Common myeloid progenitor, CD34-positive (primary cell): ENCODE measurements at places on chromosomes 6 and 20.

GRCh38 chr6:160831739-160832138, 129.7 kb downstream of the PLG start:
- no peak for DNase-seq

GRCh38 chr6:168658059-168658458, 217.1 kb downstream of the SMOC2 start:
- DNase-seq, result no peak

DNA sequence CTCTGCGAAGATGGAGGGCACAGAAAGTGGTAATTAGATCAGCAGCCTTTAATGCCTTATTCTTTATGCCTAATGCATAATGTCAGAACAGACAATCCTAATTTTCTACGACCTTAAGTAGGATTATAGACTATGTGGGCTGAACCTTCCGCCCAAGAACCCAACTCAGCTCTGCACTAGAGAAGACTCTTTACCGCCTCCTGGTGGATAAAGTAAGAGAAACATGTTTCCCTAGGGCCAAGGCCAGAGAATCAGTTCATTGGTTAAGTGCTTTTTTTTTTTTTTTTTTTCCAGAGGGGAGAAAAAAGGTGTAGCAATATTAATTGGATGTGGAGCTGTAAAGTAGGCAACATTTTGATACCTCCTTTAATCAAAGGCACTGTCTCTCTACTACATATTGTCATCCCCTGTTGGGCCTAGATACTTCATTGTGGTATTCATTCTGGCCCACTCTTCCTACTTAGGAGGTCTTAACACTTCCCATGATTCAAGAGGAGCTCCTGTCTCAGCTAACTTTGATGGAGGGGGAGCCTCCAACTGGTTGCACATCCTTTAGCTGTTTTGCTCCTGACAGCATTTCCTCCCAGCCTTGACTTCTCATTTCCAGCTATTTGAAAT, 124.9 kb upstream of the NRN1 start:
- DNase-seq, result peak; percentile 40

DNA sequence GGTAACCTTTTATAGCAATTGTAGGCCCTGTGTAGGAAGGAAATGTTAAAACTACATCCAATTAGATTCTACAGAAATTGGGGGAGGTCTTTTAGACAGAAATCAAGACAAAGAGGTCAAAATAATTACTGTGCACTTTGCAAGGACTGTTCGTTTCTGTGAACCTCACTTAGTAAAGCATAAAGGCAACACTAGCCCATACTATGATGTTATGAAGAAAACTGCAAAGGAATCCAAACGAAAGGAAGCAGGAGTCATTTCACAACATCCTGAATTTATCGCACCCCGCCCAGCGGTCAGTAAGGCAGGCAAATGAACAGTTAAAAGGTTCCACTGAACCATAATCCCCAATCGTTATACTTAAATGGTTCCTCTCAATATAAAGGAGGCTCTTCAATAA, 429.5 kb upstream of the ARID1B start:
- peak; percentile 70 for DNase-seq

DNA sequence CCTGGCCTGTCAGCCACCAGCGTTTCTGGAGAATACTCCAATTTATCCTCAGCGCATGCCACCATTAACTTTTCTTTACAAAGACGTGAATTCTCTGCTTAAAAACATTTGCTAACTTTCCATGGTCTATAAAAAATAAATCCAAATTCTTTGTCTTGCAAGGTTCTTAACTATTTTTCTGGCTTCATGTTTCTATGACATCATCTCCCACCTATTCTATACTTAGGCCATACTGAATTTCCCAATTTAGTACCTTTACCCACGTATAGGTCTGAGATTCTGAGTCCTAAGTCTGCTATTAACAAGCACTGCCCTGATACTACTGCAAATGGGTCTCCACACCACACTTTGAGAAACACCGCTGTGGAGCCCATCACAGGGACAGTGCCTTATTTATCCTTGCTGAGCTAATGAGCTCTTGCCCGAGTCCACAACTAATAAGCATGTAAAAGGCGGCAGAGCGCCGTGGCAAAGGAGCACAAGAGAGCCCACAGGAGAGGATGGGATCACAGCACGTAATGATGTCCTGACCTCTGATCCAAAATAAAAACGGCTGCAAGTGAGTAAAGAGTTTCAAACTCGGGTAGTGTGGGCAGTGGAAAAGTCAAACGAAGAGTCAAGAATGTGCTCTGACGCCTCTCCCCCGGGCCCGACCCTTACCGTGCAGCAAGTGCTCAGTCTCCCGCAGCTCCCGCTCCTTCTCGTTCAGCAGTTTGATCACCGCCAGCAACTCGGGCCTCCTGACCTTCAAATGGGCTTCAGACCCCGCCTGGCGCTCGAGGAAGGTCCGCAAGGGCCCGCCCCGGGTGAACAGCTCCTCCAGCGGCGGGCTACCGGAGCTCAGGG, 519 bp downstream of the MTRF1L start:
- DNase-seq, result peak; percentile 53

DNA sequence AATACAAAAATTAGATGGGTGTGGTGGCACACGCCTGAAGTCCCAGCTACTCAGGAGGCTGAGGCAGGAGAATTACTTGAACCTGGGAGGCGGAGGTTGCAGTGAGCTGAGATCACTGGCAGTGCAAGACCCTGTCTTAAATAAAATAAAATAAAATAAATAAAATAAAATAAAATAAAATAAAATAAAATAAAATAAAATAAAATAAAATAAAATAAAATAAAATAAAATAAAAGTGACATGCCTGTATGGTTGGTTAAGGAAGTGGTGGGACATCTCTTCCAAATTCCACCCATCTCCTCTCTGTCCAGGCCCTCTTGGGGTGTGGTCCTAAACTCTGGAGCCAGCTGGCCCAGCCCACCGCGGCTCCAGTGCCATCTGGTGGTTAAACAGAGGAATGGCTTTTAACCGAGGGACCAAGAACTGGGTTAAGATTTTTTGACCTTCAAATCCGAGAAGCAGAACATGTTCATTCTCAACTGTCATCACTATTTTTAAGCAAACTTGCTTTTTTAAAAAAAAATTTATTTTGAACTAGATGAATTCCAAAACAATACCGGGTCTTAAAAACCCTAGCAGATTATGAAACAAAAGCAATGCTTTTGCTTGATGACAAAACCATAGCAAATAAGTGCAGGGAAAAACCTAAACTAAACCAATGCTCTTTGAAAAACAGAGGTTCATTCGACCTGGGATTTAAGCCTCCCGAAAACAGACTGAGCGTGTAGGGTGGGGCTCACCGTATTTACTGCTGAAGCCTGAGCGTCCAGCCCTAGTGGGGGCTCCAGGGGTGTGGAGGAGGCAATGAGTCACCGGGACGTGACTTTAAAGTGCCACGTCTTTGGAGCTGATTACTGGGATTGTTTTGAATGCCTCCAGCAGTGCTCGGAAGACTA, 68.8 kb downstream of the CDC5L start:
- DNase-seq, result peak; percentile 64

- no peak for DNase-seq
Observed at GRCh38 chr6:71114544-71114943, 157.7 kb upstream of the B3GAT2 start.

DNA sequence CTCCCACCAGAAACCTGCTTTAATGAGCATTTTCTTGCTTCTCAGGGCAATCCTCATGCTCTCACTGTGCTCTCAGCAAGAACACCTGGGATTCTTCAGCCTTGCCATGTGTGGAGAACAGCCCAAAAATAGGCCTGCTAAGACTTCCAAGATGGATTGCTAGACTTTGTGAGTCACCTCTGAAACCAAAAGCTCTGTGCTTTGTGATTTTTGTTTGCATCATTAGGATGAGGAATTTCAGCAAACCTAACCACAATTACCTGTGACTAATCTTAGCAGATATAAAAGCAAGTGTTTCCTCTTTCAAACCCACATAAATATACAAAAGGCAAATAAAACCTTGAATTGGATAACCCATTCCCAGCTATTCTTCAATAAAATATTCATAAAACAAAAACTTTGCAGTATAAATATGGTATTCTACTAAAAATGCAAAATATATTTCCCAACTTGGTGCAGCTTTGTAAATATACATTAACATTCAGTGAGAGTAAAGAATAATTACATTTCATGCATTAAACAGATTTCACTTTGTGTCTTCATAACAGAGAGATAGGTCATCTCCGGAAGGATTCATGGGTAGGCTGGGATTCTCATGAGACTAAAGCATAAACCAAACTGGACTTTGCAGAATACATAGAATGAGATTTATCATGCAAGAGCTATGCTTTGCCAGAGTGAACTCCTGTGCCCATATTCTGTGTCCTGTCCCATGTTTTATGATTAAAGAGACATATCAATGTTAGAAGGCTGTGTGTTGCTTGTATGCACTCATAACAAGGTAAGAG, 33.5 kb downstream of the TPBG start:
- no peak for DNase-seq

DNA sequence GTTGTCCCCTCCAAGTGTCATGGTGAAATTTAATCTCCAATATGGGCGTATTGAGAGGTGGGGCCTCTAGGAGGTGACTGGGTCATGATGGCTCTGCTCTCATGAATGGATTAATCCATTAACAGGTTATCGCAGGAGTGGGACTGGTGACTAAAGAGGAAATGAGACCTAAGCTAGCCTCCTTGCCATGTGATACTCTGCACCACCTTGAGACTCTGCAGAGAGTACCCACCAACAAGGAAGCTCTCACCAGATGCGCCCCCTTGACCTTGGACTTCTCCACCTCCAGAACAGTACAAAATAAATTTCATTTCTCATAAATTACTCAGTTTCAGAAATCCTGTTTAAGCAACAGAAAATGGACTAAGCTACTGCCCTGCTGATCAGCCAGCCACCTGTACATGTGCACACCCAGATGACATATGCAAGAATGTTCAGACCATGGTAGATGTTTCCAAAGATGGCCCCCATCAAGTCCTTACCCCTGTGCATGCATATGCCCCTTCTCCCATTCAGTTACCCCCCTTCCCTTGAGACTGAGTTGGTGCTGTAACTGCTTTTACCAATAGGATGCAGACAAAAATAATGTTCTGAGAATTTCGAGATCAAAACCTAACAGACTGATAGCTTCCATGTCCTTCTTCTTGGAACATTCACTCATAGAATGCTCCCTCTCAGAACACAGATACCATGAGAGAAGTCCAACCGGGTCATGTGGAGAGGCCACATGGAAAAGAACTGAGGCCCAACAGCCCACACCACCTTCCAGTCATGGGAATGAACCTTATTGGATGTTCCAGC, 28.4 kb downstream of the MAP3K5 start:
- no peak for DNase-seq

DNA sequence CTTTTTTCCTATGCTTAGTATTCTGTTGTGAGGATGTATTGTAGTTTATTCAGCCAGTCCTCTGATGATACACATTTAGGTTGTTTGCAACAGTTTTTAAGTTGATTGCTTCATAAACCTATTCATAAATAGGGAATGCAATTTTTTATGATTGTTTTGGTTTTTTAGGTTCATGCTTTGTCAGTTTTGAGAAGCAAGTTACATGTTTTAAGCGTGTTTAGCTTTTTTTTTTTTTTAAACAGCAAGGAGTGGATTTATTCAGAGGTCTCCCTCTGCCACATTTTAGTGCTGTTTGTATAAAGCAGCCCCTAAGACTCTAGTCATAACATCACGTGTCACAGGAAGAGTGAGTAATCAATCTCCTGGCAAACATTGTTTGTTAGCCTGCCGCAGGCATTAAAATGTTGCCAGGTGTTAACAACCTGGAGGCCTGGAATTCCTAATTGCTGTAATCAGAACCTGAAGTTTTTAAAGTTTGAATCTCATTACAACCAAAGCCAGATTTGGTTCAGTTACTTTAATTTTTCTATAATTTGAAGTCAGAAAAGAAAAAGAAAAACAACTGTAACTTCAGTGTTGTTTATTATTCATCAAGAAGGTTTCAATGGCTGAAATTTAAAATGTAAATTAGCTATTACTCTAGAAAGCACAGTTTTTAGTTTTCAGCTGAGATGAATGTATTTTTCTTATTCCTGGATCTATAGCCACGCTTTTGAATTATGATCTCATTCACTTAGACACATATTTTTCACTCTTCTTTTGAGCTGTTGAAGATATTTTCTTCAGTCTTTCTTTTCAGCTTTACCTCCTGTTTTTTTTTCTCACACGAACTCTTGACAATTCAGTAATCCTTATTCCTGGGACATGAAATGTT, 59.2 kb downstream of the KCNS1 start:
- DNase-seq, result peak; percentile 65

- no peak for DNase-seq
Observed at GRCh38 chr6:2772840-2773239, 7.6 kb downstream of the WRNIP1 start.

- DNase-seq, result no peak
Observed at GRCh38 chr20:17381724-17382123, 149.5 kb downstream of the BFSP1 start.

DNA sequence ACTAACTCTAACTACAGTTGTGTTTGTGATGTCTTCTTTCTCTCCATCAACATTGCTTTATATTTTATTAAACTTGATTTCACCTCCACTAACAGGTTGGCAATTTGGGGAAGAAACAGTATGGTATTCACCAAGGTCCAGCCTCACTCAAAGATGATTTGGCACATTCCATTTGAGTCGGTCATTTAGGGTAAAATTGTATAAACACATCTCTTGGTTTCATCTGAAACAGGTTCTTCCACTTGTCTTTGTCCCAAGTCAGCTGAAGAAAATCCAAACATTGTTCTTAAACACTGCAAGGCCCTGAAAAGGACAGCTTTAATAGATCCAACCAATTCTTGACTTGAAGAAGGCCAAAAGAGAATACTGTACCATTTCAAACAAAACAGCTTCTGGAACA, 104.9 kb upstream of the NT5E start:
- no peak for DNase-seq

- DNase-seq, result peak; percentile 40
Observed at GRCh38 chr20:49700411-49701185, 13.1 kb downstream of the B4GALT5 start.

- no peak for DNase-seq
Observed at GRCh38 chr20:57008217-57008616, 258.2 kb downstream of the BMP7 start.

DNA sequence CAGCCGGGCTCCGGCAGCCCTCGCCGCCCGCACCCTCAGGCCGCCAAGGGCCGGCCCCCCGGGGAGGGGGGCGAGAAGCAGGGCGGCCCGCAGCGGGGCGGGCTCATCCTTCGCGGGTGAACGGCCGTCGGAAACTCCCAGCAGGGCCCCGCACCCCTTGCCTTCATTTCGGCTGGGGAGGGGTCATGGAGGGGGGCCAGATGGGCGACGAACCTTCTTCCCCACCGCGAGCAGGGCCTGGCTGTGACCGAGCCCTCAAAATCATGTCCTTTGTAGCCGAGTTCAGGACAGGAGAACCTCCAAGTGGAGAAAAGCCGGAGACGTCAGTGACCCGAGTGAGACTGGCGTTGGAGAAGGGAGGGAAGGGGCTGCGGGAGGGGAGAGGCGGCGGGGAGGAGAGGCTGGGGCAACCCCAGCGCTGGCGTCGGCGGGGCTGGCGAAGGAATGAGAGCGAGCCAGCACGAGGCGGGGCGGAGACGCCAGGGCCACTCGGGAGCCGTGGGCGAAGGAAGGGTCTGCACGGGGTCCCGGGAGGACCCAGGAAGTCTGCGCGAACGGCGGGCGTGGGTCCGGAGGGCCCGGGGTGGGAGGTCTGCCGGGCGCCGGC, 571 bp upstream of the FOXC1 start:
- DNase-seq, result no peak

- no peak for DNase-seq
Observed at GRCh38 chr6:101851911-101852310, 458.4 kb downstream of the GRIK2 start.

DNA sequence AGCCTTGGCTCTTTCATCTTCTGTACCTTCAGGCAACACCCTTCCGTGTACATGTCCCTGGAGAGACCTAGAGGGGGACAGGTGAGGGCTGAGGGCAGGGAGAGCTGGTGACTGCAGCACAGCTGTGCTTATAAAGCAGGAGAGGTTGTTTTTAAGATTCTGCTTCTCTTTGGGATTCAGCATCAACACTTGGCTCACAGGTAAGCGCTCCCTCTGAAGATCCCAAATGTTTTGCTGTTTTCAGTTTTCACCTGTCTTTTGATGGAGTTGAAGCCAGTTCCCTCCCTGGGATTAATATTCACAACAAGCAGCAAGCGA, 19.4 kb upstream of the TRAF3IP2 start:
- DNase-seq, result no peak
